ENCODE measurements at places on chromosomes 2 and 18.
A peak's percentile ranks its signal among the peaks of the same experiment; 100 is the strongest.

DNA sequence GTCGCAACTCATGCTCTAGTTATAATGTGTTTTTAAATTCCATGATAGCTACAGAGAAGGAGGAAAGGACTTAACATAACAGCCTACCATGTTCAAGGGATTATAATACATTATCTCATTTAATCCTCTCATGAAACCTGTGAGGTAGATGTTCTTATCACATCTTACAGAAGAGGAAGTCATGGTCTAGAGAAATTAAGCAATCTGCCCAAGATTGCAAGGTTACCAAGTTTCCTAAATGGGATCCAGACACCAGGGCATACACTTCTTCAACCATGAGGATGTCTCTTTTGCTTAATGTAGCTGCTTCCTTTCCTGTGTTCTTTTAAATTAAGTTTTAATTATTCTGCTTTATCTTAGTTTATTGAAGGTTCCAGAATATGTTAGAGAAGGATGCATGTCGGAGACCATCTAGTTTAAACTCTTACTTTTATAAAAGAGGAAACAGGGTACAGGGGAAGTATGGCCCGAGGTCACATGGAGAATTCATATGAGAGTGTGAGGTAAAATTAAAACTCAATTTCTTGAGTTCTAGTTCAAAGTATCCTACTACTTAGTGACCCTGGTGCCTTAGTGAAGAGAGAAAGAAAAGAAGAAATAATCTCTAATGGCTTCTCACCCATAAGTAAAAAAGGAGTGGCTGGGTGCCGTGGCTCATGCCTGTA, 3.6 kb upstream of the IL1A start:
- no peak for DNase-seq

GRCh38 chr18:45830917-45831316, 5.4 kb downstream of the SIGLEC15 start:
- no peak for DNase-seq

GRCh38 chr2:134207589-134208209, 46.2 kb upstream of the MGAT5 start:
- peak; percentile 50 for DNase-seq

DNA sequence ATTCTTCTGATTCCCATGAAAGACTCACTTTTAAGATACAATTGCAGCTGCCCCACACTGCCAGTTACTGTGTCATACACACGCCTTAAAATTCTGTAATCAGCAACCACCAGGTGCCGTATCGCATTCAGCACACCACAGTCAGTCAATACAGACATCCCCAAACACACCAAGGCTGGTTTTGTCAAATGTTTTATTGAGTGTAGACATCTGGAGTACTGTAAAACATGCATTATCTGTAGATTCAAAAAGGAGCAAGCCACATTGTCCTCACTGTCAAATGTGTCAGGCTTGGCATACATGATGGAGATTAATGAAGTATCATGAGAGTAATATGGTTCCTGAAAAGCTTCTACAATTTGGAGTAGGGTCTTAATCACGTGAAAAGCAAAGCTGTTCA, 109.7 kb upstream of the SP3 start:
- no peak for DNase-seq

DNA sequence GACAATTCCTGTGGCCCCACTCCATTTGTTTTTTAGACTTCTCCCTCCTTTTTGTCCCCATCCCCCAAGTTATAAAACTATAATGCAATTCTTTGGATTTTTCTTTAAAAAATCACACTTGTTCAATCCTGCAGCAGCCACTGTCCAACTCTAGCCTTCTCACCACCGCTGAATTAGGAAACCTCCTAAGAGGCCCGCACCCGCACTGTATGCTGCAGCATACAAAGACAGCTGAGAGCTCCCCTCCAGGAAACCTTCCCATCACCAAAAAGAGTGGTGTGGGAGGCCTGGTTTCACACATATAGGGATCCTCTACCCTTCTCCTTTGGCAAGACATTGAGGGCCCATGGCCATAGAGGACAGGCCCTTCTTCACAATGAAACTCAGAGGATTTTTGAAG, 2.9 kb downstream of the PCGF1 start:
- DNase-seq, result no peak

DNA sequence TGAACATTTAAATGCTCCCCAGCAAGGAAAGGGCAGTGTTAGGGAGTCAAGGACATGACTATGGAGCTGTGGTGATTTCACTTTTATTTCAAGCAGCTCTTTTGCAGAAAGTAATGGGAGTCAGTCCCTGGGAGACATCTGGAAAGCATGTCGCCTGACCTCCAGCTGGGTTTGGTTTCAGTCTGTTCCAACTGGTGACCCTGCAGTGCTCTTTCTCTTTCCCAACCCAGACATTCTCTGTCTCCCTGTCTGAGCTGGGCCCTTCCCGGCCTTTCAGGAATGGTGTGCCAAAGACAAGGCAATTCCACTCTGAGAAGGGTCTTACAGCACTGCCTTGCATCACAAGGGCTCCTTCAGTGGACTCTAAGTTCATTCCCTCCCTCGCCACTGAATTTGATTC, 323.2 kb downstream of the OSR1 start:
- no peak for DNase-seq

- DNase-seq, result no peak
Observed at GRCh38 chr2:96098900-96099590, 17.3 kb downstream of the ADRA2B start.

DNA sequence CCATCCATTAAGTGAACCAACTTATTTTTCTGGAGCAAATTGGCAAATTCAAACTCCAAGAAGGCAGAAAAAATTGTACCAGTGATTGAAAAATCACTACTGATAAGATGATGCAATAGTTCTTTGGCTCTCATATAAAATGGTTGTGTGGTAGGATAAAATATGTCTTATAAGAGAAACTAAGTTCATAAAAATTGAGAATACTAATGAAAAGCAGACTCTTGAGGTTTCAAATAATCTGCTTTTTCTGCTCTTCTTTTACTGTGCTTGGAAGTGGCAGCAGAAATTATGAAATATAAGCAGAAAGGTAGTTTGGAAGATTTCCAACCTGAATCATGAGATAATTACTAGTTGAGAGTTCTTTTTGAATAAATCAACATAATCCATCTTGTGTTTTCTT, 61.9 kb downstream of the PPP1R1C start:
- DNase-seq, result no peak

- DNase-seq, result no peak
Observed at GRCh38 chr2:195903956-195904355, 164.7 kb downstream of the DNAH7 start.

GRCh38 chr2:101337877-101338276, 29.4 kb upstream of the RNF149 start:
- no peak for DNase-seq

- no peak for DNase-seq
Observed at GRCh38 chr2:236177604-236177966, 9.4 kb upstream of the GBX2 start.

DNA sequence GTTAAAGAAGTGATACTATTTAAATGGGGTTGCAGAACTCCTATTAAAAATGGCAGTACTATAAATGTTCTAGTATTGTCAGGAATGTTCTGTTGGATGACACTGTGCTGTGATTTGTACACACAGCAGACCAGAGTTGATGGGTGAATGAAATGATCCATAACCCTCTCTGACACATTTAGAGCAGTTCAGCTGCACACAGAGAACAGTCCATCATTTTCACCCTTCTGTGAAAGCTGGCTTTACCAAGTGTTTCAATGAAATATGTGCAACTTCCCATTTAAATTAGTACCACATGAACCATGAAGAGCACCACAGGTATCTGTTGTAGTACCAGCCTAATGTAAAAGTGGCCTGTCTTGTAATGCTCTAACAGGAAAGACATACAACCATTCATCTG, 981.4 kb downstream of the TMEM182 start:
- DNase-seq, result no peak

DNA sequence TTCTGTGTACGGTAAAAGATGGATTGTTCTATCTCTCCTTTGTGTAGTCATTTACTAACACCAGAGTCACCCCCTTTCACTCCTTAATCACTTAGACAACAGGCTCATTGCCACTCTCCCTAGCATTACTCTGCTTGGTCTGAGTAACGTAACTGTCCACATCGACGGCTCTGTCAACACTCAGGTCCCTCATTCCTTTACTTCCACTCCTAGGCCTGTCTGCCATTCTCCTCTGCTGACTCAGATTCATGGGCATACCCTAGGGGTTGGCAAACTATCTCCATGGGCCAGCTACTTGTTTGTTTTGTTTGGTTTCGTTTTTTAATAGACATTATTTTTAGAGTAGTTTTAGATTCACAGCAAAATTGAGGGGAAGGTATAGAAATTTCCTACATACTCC, 243.9 kb downstream of the NR4A2 start:
- DNase-seq, result no peak

DNA sequence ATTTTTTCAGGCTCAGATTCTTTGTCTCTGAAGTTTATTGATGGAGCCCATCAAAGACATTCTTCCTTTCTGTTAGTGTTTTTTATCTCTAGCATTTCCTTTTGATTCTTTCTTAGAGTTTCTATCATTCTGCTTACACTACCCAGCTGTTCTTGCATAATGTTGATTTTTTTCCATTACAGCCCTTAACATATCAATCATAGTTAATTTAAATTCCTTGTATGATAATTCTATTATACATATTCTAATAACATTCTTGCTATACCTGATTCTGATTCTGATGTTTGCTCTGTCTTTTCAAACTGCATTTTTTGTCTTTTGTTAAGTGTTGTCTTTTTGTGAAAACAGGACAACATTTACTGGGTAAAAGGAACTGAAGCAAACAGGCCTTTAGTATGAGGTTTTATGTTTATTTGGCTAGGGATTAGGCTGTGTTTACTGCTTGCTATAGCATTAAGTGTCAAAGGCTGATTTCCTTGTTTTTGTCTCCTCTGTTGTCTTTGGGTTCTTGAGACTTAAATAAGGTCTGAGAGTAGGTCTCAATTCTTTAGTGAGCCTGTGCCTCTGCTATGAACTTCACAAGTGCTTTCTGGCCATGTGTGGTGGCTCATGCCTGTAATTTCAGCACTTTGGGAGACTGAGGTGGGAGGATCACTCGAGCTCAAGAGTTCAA, 8.0 kb upstream of the STAM2 start:
- no peak for DNase-seq

DNA sequence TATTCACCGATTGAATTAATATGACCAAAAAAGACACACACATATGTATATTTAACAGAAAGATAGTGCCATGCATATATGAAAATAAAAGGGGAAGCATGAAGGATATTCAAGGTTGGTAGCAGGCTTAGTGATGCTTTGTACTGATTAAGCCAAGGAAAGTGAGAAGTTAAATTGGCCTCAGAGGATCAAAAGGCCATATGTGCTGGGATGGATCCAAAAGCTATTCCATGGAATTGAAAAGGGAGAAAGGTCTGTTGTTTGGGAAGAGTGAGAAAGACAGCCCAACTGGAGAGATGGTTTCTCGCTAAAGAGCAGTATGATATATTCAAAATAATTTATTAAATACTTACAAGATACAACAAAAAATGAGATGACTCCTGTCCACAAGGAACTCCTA, 65.9 kb downstream of the INSIG2 start:
- DNase-seq, result no peak

- no peak for DNase-seq
Observed at GRCh38 chr2:32963941-32964340, 17.2 kb downstream of the LTBP1 start.

Measured in dorsolateral prefrontal cortex (tissue), 122 donors.